ENCODE measurements at places on chromosomes 12 and 14. TPM values are rescaled to one million over a fixed set of nuclear protein-coding genes. Genes with fewer than 3 reads are reported as not detected.

Gene IL23A
- not detected for polyA plus RNA-seq

Gene FAM186B
- 0.12 TPM for polyA plus RNA-seq

Gene DAO
- polyA plus RNA-seq = not detected

Gene KSR2
- polyA plus RNA-seq = not detected

Gene VPS37B
- 17.0 TPM for polyA plus RNA-seq

Gene PSMD9
- polyA plus RNA-seq = 130 TPM

Gene LRRK2
- 1.5 TPM for polyA plus RNA-seq

Gene WNT5B
- 38.7 TPM for polyA plus RNA-seq

Gene NXPH4
- 2.8 TPM for polyA plus RNA-seq

Gene MMP19
- polyA plus RNA-seq = 34.2 TPM

Gene DBX2
- polyA plus RNA-seq = not detected

Gene POTEM
- polyA plus RNA-seq = not detected

Gene GNG2
- polyA plus RNA-seq = 7.6 TPM

Gene CLEC1B
- not detected for polyA plus RNA-seq

Gene THAP2
- 1.1 TPM for polyA plus RNA-seq

Gene STX2
- polyA plus RNA-seq = 26.0 TPM

Gene ARHGAP9
- 0.98 TPM for polyA plus RNA-seq

Gene TIGAR
- 6.0 TPM for polyA plus RNA-seq

Gene GPR68
- polyA plus RNA-seq = 0.20 TPM

Gene ARF3
- 292 TPM for polyA plus RNA-seq

Gene MIP
- polyA plus RNA-seq = 0.12 TPM

Gene ALDH1L2
- polyA plus RNA-seq = 76.1 TPM

Gene TAS2R43
- polyA plus RNA-seq = not detected

Gene TPPP2
- polyA plus RNA-seq = not detected

Gene KRT75
- polyA plus RNA-seq = not detected

Gene MYH6
- polyA plus RNA-seq = not detected

Gene PIANP
- 0.59 TPM for polyA plus RNA-seq

Gene RAD52
- 15.3 TPM for polyA plus RNA-seq

Gene JDP2
- 88.7 TPM for polyA plus RNA-seq

Gene ETFBKMT
- 0.94 TPM for polyA plus RNA-seq

Gene EIF2S3B
- 0.65 TPM for polyA plus RNA-seq

Gene UTP20
- polyA plus RNA-seq = 5.2 TPM

Gene PLEKHD1
- polyA plus RNA-seq = 0.01 TPM

Gene RIPK3
- 4.4 TPM for polyA plus RNA-seq

Gene C12orf56
- polyA plus RNA-seq = not detected

Gene PTGER2
- 0.43 TPM for polyA plus RNA-seq

Gene LMNTD1
- polyA plus RNA-seq = 0.76 TPM

Gene GYS2
- polyA plus RNA-seq = not detected

Gene LRRC43
- polyA plus RNA-seq = 0.71 TPM

Gene AKAP5
- 0.17 TPM for polyA plus RNA-seq

Gene FGF23
- polyA plus RNA-seq = not detected

Gene CAPS2
- polyA plus RNA-seq = 0.74 TPM

Gene ACSM4
- polyA plus RNA-seq = not detected

Gene BCL2L2
- polyA plus RNA-seq = 27.9 TPM

Gene RPL10L
- polyA plus RNA-seq = not detected

Gene PRH2
- 0.18 TPM for polyA plus RNA-seq

Gene P2RX2
- not detected for polyA plus RNA-seq

Gene HHIPL1
- 1.7 TPM for polyA plus RNA-seq

Gene CRIP2
- polyA plus RNA-seq = 8.0 TPM

Gene TMEM52B
- 0.85 TPM for polyA plus RNA-seq

Gene PAH
- polyA plus RNA-seq = not detected

Gene TMEM263
- 64.2 TPM for polyA plus RNA-seq

Data from BJ (cell line).